Renal cortex interstitium (tissue), 15 donors: ENCODE measurements at places on chromosomes 7 and 10.

DNA sequence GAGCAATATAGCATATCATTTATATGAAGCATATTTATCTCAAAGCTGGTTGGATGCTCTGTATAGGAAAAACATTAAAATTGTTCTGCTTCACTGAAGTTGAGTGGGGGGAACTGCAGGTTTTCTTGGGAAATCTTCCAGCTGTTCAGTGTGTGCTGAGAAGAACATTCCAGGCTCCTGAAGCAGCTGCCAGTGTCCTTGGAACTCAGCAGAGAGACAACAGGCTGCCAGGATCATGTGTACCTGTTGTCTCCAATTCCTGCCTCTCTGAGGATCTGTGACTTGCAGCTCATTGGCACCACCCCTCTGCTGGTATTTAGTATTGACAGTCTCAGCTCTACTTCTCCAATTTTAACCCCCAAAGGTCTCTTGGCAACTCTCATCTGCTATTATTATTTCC lies 42.3 kb upstream of the PRKG1 start:
- no peak for DNase-seq

DNA sequence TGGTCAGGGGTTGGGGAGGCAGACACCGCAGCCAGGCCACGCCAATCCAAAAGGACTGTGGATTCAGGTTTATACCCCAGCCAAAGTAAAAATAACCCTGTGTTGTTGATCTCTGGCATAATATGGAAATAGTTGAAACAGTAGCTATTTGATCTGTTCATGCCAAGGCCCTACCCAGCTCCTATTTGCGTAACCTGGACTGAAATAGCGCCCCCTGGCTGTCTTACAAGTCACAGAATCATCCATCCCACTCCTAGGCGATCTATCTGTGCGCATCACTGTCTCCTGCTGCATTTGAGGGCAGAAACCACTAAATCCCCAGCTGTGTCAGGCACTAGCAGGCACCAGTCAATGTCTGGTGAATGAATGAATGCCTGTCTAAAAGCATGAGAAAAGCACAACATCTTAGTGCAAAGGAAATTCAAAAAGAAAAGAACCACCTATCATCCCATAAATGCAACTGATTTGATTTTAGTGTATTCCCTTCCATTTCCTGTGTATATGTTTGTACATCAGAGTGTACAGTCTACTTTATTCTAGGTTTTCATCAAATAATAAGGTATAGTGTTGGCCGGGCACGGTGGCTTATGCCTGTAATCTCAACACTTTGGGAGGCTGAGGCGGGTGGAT lies 160.0 kb downstream of the SLIT1 start:
- no peak for DNase-seq

DNA sequence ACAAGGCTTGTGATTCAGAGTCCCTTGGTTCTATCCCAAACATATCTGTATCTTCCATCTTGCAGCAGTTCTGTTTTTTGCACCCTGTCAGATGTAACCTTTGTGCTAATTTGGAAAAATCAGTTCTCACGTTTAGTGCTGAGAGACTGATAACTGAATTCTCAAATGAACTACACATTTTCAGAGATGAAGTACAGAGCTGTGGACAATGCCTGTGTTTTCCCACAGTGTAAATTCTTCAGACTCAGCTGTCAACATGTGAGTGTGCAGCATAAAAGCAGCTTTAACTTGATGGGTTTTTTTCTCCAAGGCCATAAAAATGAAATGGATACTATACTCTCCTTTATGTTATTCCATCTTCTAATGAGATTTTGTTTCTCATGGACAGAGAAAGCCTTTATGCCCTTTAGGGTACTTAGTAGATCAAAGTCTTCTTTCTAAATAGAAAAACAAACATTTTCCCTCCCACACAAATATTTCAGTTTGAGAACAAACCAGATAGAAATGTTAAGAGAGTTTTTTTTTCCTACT lies 150.9 kb downstream of the SEMA3A start:
- no peak for DNase-seq

DNA sequence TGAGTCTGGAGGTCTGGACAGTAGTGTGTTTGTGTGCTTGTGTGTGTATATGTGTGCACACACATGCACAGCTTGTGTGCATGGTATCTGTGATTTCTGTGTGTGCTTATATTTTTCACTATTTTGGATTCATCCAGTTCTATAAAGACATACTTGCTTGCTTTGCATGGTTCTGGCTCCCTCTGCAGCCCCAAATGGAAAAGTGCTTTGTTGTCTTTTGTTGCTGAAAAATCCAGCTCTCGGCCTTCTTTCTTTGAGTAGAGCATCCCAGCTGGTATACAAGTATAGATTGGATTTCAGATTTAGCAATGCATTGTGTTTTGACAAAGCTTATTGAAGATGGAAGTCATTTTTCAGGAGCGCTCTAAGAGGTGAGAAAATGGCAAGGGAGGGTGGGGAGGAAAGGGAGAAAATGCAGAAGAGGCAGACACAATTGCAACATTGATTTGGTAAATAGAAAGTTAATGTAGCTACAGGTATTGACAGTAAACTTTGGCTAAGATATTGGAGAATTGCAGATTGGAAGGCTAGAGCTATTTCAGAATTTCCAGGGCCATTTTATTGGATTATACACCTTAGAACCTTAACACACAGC lies 333.9 kb downstream of the AUTS2 start:
- DNase-seq = peak; percentile 34

DNA sequence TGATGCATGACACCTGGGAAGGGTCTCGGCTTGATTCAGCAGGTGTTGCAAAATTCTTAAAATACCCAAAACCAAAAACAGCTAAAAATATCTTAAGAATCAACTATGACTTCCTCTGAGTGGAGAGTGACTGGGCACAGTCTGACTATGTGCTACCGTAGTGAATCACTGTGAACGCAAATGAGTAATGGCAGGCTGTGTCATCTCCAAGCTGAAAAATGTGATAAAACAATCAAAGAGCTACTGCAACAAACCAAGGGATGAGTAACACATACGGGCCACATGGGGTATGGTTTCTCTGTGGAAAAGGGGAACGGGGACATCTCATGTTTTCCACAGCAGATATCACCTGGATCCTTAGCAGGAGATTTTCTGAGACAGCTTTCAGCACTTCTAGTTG lies 127.5 kb downstream of the ABCA13 start:
- no peak for DNase-seq
